Thoracic aorta (tissue), 2 donors: ENCODE measurements at places on chromosomes 7 and 10.

DNA sequence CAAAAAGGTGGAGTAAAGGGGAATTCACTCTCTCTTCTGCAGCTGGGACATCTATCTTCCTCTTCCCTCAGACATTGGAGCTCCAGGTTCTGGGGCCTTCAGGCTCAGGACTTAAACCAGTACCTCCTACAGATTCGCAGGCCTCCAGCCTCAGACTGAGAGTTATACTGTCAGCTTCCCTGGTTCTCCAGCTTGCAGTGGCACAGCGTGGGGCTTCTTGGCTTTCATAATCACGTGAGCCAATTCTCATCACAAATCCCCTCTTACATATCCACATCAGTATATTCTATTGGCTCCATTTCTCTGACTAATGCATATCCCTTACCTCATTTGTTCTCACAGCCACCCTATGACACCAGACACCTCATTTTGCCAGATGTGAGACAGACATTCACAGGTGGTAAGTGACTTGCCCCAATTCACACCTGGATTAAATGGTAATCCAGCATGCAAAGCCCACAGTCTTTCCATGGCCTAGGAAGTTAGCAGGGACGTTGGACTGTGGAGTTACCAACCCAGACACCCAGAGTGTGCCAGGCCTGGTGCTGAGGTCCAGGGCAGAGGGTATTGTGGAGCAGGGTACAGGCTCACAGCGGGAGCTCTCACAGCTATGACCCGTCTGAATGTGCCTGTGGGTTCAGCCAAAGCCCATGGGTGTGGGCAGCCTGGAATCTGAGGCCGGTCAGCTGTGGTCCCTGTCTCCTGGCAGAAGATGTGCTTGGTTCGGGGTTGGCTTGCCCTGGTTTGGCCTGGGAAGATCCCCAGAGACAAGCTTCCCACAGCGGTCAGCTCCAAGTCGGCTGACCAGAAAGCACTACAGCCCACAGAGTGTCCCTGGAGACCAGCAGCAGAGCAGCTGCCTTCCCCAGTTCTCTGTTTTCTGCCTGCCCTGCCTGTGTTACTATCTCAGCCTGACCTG is 18.4 kb upstream of the ZCCHC24 start:
- no peak for DNase-seq
- no peaks in the 10 kb centered on the region for H3K36me3 ChIP-seq
- H3K4me1 ChIP-seq = no peaks in the 10 kb centered on the region
- H3K27ac ChIP-seq = no peak overlapping the region
- no peaks in the 10 kb centered on the region for H3K27me3 ChIP-seq
- no peak overlapping the region for H3K4me3 ChIP-seq

GRCh38 chr10:94361171-94361794 is 1.5 kb downstream of the NOC3L start:
- H3K4me3 ChIP-seq = no peak overlapping the region
- H3K4me1 ChIP-seq = peaks cover 16% of the 10 kb centered on the region
- H3K36me3 ChIP-seq = no peaks in the 10 kb centered on the region
- H3K27ac ChIP-seq = no peak overlapping the region
- DNase-seq = no peak

- no peak overlapping the region for H3K27ac ChIP-seq
- no peaks in the 10 kb centered on the region for H3K4me1 ChIP-seq
- no peak overlapping the region for H3K4me3 ChIP-seq
- no peaks in the 10 kb centered on the region for H3K27me3 ChIP-seq
These were observed 11.0 kb downstream of the HIBADH start for GRCh38 chr7:27651702-27652101.

GRCh38 chr7:158098125-158099030 is 489.2 kb downstream of the PTPRN2 start:
- no peak overlapping the region for H3K27ac ChIP-seq
- H3K36me3 ChIP-seq = no peaks in the 10 kb centered on the region
- H3K27me3 ChIP-seq = no peaks in the 10 kb centered on the region
- H3K4me1 ChIP-seq = no peaks in the 10 kb centered on the region
- no peak for DNase-seq

DNA sequence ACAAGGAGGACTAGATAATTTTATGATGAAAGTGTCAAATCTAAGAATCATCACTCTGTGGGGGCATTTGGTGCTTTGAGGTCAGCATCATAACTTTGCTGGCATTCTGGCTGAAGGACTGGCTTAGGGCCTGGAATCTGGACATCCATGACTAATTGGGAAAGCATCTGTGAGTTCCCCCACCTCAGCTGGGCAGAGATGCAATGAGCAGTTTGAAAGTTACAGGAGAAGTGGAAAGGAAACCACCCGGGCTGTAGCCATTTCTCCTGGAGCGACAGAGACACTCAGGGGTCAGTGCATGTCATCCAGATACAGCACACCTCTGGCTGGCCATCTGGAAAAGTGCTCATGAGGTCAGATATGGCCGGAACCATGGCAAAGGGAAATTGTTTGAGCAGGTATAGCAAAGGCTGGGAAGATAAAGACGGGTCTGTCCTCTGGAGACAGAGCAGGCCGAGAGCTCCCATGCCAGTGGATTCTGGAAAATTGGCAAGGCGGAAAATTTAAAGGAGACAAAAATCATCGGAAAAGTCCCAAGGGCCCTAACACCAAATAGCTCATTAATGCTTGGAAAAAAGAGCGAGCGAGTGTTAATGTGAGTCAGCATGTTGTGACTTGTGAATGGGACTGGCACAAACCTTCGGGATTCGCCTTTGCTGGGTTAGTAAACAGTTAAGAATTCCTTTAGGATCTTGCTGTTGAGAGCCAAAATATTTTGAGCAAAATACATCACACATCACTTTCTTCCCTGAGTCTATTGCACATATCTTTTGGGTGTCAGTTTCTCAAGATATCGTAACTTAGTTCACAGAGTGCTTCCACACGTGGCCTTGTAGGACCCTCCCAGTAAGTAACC is 188.4 kb upstream of the AGK start:
- H3K27ac ChIP-seq = no peak overlapping the region
- H3K4me1 ChIP-seq = no peaks in the 10 kb centered on the region
- no peak for DNase-seq
- H3K4me3 ChIP-seq = peak overlapping the region; percentile 23
- H3K27me3 ChIP-seq = no peaks in the 10 kb centered on the region
- no peaks in the 10 kb centered on the region for H3K36me3 ChIP-seq

GRCh38 chr10:45373003-45373575 is 927 bp upstream of the ALOX5 start:
- H3K27ac ChIP-seq = no peak overlapping the region
- no peaks in the 10 kb centered on the region for H3K36me3 ChIP-seq
- H3K4me1 ChIP-seq = peaks cover 8% of the 10 kb centered on the region
- peak overlapping the region; percentile 69 for H3K4me3 ChIP-seq

- DNase-seq = no peak
- H3K4me3 ChIP-seq = no peak overlapping the region
- no peaks in the 10 kb centered on the region for H3K4me1 ChIP-seq
- no peak overlapping the region for H3K27ac ChIP-seq
- H3K27me3 ChIP-seq = no peaks in the 10 kb centered on the region
These were observed 102.6 kb upstream of the AGR3 start for GRCh38 chr7:16984375-16984774.

GRCh38 chr10:4069491-4069890 is 284.5 kb upstream of the KLF6 start:
- H3K27me3 ChIP-seq = no peaks in the 10 kb centered on the region
- H3K36me3 ChIP-seq = no peaks in the 10 kb centered on the region
- H3K4me1 ChIP-seq = peaks cover 62% of the 10 kb centered on the region
- H3K4me3 ChIP-seq = no peak overlapping the region
- H3K27ac ChIP-seq = peak overlapping the region; percentile 52

GRCh38 chr10:28431139-28431538 is 101.8 kb upstream of the WAC start:
- no peaks in the 10 kb centered on the region for H3K4me1 ChIP-seq
- no peak overlapping the region for H3K27ac ChIP-seq
- H3K36me3 ChIP-seq = no peaks in the 10 kb centered on the region
- DNase-seq = no peak
- H3K4me3 ChIP-seq = no peak overlapping the region

- peak overlapping the region; percentile 99 for H3K4me3 ChIP-seq
- H3K4me1 ChIP-seq = peaks cover 9% of the 10 kb centered on the region
- DNase-seq = no peak
- peak overlapping the region; percentile 92 for H3K27ac ChIP-seq
These were observed 504 bp upstream of the TRRAP start for GRCh38 chr7:98877692-98878364.

GRCh38 chr7:16347827-16348192 is 73.5 kb downstream of the CRPPA start:
- no peak overlapping the region for H3K4me3 ChIP-seq
- H3K4me1 ChIP-seq = no peaks in the 10 kb centered on the region
- no peaks in the 10 kb centered on the region for H3K36me3 ChIP-seq
- no peak for DNase-seq

GRCh38 chr10:23581906-23582450 is 143.1 kb downstream of the OTUD1 start:
- H3K4me3 ChIP-seq = no peak overlapping the region
- H3K27me3 ChIP-seq = no peaks in the 10 kb centered on the region
- H3K4me1 ChIP-seq = no peaks in the 10 kb centered on the region
- DNase-seq = no peak
- H3K27ac ChIP-seq = no peak overlapping the region

DNA sequence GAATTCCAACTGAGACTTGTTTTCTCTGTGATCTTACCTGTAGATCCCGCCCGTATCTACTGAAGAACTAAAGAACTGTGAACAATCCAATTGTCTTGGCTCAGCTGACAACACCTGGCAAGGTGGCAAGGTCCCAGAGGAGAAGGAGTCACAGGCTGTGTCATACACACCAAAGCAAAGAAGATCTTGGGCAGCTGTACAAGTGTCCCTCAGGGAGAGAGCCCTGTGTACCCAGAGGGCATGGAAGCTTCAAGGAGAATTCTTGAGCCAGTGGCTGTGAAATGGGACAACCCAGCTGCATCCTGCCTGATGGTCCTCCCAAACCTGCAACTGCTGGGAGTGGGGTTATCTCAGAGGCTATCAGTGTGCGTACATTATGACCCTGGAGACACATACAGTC is 46.7 kb upstream of the TECTB start:
- H3K36me3 ChIP-seq = no peaks in the 10 kb centered on the region
- no peak overlapping the region for H3K27ac ChIP-seq
- H3K4me3 ChIP-seq = no peak overlapping the region

GRCh38 chr7:135512135-135512887 is 2.4 kb upstream of the CNOT4 start:
- H3K27ac ChIP-seq = no peak overlapping the region
- H3K4me1 ChIP-seq = peaks cover 14% of the 10 kb centered on the region
- H3K36me3 ChIP-seq = no peaks in the 10 kb centered on the region
- no peaks in the 10 kb centered on the region for H3K27me3 ChIP-seq
